ENCODE measurements at places on chromosomes 2 and 18.

- DNase-seq = no peak
These were observed 16.0 kb downstream of the LANCL1 start for GRCh38 chr2:210460322-210461227.

- no peak for DNase-seq
These were observed 383.9 kb downstream of the ARHGAP15 start for GRCh38 chr2:143513081-143513480.

DNA sequence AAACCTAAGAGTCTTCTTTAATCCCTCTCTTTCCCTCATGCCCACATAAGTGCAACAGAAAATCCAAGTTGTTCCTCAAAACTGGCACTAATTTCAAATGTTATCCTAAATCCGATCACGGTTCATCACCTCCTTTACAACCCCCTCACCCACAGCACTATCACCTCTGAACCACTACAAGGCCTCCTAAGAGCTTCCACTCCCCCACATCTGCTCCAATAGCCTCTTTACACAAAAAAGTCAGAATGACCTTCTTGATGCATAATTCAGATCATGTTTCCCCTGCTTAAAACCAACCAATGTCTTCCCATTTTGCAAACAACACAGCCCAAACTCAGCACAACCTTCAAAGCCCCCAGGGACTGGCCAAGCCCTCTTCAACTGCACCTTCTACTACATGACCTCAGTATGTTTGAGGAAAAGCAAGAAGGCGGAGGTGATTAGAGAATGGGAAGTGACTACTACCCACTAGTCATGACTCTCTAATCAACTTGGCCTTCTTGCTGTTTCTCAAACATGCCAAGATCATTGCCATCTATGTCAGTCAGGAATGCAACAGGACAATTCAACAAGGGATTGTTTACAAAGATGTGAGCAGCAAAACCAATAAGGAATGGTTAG lies 34.6 kb upstream of the GCC2 start:
- DNase-seq = no peak

- no peak for DNase-seq
These were observed 55.7 kb upstream of the PDE1A start for GRCh38 chr2:182482511-182482910.

- no peak for DNase-seq
These were observed 114.1 kb downstream of the NDUFA10 start for GRCh38 chr2:239910851-239911640.

GRCh38 chr2:217858519-217859491 lies 144.0 kb downstream of the TNS1 start:
- DNase-seq = no peak

- DNase-seq = no peak
These were observed 34.8 kb upstream of the ASXL2 start for GRCh38 chr2:25912851-25913695.

DNA sequence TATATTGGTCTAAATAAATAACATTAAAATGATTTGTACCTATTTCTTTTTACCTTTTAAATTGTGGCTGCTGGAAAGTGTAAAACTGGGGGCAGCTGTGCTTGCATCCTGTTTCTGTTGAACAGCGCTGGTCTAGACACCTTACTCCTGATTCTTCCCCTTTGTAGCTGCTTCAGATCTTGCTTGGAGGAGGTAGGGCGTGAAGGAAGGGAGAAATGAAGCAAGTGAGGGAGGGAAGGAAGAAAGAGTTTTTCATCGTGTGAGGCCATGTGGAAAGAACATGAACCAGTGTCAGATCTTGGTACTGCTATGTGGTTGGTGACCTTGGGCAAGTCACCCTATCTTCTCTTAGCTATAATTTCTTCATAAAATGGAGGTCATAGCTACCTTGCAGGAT lies 89.0 kb upstream of the SEC11C start:
- DNase-seq = no peak

DNA sequence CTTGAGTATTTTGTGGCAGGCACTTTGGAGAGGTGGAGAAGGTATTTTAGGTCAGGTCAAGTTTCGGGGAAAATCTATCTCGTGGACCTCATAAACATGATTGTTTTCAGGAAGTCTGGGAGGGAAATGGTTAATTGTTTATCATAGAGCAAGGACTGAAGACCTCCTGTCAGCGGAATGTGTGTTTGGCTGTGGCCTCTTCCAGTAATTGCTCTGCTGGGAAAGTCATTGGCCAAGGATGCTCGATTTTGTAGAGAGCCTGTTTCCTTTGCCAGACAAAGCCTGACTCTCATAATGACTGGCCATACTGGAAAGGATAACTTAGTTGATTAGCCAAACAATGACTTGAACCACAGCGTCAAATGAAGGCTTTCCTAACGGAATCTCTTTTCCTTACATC lies 30.0 kb downstream of the IL1R2 start:
- no peak for DNase-seq

- DNase-seq = no peak
These were observed 519.4 kb upstream of the DSEL start for GRCh38 chr18:68035774-68036522.

Data from T47D (cell line).